Stimulated activated CD4-positive, alpha-beta T cell treated with anti-CD3 and anti-CD28 coated beads, Interleukin-1b, Interleukin-23, amount 100 ng/mL, for 24 hours (primary cell): ENCODE measurements at places on chromosomes 6 and 20.

DNA sequence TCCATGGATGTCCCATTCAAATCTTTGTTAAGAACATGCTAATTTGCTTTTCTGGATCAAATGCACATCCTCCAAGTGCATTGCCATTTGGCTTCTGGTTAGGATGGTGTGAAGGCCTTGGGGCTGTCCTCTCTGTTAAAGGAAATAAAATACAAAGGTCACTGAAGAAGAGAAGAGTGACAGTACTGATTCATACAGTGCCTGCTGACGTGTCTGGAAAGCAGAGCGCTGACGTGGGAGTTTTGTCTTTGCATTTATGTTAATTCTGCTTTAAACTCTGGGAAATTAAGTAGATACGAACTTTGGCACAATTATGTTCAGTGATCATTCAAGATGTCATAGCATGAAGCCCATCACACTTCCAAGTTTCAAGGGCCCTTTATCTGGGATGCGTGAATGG, 33.2 kb downstream of the SYNDIG1 start:
- DNase-seq = no peak

GRCh38 chr6:157054531-157054979, 268.8 kb downstream of the TMEM242 start:
- no peak for DNase-seq

DNA sequence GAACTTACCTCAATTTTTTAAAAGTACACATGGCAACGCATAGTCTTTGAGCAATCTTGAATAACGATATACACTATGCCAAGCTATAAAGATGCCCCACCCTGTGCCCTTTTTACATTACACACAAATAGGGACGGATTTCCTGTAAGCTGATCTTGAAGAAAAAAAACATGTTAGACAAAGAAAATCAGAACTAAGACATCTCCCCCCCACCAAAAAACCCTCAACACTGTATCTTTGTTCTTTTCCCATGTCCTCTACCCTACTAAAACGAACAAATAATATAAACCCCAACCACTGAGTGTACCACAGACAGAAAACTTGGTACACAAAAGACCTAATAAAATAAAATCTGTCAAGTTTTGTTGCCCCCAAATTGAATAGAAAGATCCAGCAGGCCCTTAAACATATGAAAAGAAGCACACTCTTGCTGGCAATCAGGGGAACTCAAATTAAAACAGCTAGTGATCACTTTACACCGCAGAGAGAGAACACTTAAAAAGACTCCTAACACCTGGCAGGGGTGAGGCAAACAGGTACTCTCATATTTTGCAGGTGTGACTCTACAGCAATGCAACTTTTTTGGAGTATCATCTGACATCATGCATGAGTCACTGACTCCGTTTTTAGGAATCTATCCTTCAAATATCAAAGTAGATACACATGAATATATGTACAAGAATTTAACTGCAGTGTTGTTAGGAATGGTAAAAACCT, 29.6 kb downstream of the BACH2 start:
- no peak for DNase-seq

- DNase-seq = no peak
Observed at GRCh38 chr20:53574819-53575218, 18.8 kb downstream of the ZNF217 start.

GRCh38 chr20:37220731-37221130, 40.9 kb downstream of the GHRH start:
- no peak for DNase-seq

DNA sequence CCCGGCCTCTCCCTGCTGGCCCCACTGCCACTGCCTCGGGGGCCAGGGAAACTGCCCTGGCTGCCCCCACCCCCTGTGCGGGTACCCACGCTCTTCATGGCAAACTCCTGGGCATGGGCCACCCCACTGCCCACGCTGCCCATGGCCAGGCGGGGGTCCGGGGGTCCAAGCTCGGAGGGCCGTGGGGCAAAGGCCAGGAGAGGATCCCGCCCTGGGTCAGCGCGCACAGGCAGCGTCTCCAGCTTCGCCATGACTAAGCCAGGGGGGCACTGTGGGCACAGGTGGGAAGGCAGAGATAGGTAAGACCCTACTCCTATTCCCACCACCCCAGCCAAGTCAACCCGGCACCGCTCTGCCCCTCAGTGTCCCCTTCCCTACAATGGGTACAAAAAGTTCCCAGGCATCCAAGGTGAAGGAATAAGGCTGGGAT, 6.4 kb downstream of the LZTS3 start:
- DNase-seq = no peak

DNA sequence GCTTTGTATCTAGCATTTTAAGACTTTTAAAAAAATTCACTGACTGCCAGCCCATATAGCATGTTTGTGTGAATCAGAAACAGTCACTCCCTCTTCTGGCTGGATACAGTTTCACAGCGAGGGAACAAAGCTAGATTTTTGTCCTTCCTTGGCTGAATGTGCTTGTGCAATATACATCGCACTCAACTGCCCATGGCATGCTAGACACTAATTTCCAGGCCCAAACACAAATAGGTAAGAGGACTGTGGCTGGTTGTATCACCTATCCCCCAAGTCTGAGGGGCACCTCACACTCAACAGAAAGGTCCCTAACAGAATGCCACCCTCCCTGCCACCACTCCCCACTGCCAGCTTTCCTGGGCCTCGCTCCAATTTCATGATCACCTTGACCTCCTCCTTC, 16.2 kb upstream of the BLCAP start:
- no peak for DNase-seq

GRCh38 chr6:7910298-7910653, 312 bp downstream of the TXNDC5 start:
- DNase-seq = no peak

GRCh38 chr6:48550603-48551002, 439.6 kb upstream of the PTCHD4 start:
- no peak for DNase-seq

GRCh38 chr20:58702161-58702510, 9.5 kb downstream of the NPEPL1 start:
- no peak for DNase-seq

GRCh38 chr20:54221996-54222890, 14.4 kb downstream of the PFDN4 start:
- DNase-seq = no peak

DNA sequence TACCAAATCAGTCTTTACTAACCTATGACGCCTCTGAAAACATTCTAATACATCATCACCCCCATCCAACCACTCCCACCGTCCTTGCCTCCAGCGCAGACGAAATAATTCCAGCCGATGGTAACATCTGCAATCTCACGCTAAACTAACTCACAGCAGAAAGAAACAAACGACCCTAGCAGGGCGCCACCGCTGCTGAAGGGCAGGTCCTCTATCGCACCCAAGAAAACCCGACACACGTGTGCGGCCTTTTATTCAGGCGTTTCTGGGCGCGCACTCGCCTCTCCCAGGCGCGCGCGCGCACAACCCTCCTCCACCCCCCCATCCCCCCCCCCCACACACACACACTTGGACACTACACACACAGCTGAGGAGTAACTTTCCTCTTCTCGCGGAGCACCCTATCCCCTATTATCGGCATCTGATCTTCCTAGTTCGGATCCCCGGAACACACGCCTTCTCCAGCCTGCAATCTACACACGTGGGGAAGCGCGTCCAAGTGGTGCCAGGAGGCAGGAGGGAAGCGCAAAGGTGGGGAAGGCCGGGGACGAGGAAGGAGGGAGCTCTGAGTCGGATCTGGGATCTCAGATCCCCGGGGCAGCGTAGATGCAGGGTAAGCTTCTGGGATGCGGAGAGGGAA, 1.4 kb downstream of the GFOD1 start:
- no peak for DNase-seq

- no peak for DNase-seq
Observed at GRCh38 chr6:93785694-93786030, 366.3 kb upstream of the EPHA7 start.

DNA sequence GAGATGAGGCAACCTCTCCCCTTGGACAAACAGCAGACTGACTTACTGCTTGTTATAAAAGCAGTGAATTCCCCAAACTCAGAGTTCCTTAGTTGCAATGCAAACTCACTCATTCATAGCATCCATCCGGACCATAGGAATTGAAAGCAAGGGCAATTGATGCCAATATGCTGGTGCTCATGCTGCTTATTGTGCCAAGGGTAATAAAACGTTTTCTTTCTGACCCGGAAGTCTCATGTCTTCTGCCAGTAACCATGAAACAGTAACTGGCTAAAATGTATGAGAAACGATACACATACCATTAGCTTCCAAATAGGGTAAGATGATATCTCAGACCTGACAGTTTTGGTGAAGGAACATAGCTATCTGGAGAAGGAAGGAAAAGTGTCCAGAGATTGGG, 18.1 kb downstream of the PRKN start:
- no peak for DNase-seq

DNA sequence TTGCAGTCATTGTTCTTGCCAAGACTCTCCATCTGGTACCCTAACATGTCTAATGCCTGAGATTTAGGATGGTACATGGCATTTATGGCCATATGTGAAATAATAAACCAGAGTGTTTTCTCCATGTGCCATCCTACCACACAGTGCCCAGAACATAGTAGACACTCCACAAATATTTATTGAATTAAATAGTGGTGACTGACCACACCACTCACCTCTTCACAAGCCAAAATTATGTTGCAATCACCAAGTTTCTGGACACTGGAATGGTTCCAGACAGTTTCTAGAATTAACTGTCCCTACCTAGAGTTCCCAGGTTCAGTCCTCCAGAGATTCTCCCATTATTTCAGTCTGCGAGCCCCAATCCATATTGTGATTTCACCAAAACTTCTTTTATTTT, 427.3 kb downstream of the KIF16B start:
- no peak for DNase-seq

- no peak for DNase-seq
Observed at GRCh38 chr20:20212675-20213096, 155.2 kb upstream of the INSM1 start.

DNA sequence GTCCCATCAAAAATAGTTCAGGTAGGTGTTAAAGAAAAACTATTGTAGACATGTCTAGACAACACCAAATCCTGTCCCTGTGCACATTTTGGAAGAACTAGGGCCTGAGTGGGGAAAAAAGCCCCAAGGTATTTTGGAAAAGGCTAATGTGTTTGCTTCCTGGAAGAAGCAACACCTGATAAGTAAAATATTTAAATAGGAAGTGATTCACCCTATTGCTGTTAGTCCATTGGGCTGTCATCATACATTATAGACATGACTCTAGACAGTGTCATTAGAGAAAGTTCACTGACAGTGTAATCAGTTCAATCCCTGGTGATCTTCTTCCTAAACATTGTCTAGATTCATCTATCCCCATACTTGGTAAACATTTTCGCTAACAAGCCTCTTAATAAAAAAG, 465.3 kb downstream of the CBLN4 start:
- DNase-seq = no peak

DNA sequence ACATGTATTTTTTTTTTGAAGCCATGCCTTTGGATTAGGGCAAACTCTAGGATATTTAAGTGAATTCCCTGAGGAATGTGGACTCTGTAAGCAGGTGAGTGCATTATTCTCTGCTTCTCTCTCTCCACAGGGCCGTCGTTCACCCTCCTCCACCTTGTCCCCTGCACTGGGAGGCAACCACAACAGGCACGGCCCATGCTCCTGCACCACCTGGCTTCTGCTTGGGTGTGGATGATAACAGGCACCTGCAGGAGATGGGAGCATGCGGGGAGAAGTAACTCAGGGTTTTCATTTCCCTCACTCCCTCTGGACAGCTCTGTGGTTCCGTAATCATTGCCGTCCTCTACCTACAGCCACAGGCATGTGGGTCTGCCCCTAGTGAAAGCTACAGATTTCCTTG, 43.4 kb downstream of the HLA-C start:
- DNase-seq = no peak

GRCh38 chr6:158322400-158322723, 10.1 kb downstream of the TULP4 start:
- no peak for DNase-seq

GRCh38 chr6:82430611-82431010, 67.0 kb downstream of the TPBG start:
- DNase-seq = no peak

DNA sequence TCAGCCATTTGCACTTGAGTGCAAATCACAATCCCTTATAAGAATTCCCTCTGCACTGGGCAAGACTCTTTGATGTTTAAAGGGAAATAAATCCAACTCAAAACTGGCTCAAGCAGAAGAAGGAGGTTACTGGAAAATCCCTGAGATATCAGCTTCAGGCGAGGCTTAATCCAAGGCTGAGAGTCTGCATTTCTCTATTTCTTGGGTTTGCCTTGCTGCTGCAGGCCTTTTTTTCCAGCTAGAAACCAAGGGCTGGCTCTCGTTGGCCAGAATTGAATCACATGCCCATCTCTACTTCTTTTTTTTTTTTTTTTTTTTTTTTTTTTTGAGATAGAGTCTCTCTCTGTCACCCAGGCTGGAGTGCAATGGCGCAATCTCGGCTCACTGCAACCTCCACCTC, 11.7 kb downstream of the HCK start:
- DNase-seq = no peak

DNA sequence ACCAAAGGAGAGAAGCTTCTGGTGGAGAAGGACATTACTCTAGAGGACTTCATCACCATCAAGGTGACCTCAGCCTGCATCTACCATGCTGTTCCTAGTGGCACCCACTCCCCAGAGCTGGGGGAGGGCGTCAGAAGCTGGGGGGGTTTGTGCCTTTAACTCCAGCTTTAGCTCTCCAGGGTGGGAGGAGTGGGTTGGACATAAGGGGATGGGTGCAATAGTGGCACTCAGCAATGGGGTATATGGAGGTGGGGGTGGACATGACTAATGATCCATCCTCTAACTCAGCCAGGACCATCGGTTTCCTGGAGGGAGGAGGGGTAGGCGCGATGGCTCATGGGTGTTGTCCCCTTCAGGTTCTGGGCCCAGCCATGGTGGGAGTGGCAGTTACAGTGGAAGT, 40.1 kb downstream of the SNRPB start:
- no peak for DNase-seq

DNA sequence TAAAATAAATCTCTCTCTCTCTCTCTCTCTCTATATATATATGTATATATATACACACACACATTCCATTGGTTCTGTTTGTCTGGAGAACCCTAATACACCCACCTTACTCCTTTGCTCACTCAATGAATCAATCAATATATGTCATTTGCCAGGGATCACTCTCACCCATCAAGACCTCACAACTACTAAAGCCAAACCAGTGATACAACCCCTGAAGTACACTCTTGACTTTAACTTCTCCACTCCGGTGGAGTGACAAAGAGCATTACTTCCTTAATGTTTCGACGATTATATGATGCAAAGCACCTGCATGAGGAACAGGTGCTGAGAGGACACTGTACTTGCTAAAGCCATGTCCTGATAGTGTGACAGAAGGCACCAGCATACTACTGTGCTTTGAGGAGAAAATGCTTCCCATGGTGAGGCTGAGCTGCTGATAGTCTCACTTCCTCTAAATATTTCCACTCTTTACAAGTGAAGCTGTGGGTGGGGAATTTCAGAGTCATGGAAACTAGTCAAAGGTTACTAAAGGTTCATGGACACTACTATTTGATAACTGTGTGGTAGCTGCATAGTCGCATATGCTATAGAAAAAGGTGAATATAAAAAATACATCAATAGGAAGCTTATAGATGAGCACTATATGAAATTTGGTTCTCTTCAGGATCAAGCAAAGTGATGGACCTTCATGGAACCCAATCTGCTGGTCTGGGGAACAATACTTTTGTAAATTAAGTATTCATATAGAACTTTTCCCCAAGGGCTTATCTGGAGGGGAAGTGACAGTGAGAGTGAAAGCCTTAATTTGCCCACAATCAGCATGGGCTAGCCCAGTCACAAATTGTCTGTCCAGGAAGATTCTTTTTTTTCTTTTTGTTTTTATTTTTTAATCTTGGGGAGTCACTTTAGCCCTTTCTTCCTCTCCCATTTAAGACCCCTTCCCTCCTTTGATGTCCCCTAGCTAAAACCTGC, 141.9 kb upstream of the NEDD9 start:
- DNase-seq = no peak

- no peak for DNase-seq
Observed at GRCh38 chr6:49736017-49736508, 8.1 kb downstream of the CRISP3 start.
